CD4-positive, alpha-beta T cell treated with Interleukin-4 for 4 hours (primary cell): ENCODE measurements at places on chromosomes 7 and 10.

- peak; percentile 8 for DNase-seq
Measured at GRCh38 chr7:134737566-134738345, 41.7 kb upstream of the CALD1 start.

GRCh38 chr10:80753612-80754011 is 215.9 kb downstream of the SH2D4B start:
- DNase-seq: no peak

- no peak for DNase-seq
Measured at GRCh38 chr7:14767716-14768425, 134.7 kb downstream of the DGKB start.

DNA sequence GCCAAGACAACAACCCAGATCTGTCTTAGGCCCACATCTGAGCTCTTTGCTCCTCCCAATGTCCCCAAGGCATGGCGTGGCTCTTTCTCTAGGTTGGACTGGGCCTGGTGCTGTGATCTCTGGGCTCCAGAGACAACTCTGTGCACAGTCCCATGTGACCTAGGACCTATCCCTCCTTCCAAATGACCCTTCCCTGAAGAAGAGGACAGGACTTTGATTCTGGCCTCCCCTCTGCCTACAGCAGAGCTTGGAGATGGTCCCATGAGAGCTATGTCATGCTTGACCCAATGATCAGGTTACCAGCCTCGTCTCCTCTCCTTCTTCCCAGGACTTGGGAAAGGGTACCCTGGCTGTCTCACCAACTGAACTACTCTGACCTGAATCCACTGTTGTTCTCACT is 296.3 kb upstream of the GALNT17 start:
- no peak for DNase-seq

GRCh38 chr10:87915989-87916388 is 52.6 kb downstream of the PTEN start:
- no peak for DNase-seq

- DNase-seq: no peak
Measured at GRCh38 chr7:81957517-81957916, 187.7 kb upstream of the HGF start.

- DNase-seq: no peak
Measured at GRCh38 chr7:13225068-13225467, 537.6 kb downstream of the ARL4A start.

DNA sequence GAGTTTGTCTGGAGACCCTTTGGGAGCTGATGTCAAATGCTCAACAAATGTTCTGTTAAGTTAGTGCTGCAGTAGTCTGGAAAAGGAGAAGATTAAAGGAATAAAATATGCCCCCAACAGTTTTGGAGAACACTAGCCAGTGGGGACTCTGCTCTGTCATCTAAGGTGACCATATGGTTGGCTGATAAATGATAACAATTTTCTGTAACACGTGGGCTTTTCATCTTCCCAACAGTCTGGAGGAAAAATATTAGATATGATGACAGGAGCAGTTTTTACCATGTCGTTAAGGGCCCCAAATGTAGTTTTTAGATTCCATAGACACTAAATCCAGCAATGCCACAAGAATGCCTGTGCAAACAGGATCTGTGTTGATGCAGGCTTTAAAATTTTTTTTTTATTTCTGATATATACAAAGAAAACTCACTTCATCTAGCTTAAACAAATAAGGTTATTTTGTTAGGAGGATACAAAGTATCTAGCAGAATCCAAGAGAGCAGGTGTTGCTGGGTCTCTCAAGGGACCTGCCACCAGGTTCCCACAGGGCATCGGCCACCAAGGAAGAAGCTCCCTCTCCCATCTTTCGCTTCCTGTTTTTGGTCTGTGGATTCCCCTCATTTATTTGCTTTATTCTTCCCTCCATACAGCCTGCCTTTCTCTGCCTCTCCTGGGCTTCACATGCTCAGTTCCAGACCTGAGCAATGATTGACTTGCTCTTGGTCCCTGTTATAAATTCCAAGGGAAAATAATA is 6.2 kb upstream of the CFAP58 start:
- DNase-seq: no peak

- DNase-seq: peak; percentile 33
Measured at GRCh38 chr7:4725014-4725849, 43.1 kb downstream of the FOXK1 start.

DNA sequence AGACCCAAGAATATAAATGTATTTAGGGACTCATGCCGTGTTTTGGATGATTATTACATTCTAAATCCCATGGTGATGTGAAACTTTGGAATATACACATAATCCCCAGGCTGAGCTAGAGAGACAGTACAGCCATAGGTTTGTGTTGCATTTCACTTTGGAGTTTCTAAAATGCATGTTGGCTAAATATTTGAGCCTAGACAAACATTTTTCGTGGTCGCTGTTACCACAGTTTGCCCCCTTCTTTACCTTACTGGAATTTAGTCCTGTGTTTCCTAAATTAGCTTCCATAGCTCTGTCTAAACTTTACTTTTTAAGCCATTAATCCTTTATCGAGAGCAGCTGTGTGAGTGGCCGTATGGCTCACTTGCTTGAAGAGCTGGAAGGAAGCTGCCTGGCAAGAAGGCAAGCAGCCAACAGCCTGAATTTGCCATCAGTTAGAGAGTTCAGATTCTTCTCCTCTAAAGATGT is 192.0 kb downstream of the BICC1 start:
- no peak for DNase-seq

DNA sequence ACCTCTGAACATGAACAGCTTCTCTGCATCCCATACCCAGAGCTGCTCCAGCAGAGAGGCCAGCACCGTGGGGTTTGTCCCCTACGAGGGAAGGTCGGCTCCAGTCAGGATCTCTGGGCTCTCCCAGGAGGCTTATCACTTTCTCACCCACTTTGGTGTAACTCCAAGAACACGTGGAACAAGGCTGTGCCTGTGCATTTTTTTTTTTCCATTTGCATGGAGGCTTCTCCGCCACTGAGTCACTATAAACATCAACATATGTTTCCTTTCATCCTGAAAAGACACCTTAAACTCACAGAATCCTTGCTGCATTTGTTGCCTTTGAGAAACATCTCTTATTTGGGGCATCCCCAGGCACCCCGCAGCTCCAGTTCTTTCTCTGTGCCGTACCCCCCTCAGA is 29.4 kb upstream of the ECHDC3 start:
- no peak for DNase-seq

GRCh38 chr7:141202535-141202934 is 128.7 kb downstream of the TMEM178B start:
- no peak for DNase-seq

DNA sequence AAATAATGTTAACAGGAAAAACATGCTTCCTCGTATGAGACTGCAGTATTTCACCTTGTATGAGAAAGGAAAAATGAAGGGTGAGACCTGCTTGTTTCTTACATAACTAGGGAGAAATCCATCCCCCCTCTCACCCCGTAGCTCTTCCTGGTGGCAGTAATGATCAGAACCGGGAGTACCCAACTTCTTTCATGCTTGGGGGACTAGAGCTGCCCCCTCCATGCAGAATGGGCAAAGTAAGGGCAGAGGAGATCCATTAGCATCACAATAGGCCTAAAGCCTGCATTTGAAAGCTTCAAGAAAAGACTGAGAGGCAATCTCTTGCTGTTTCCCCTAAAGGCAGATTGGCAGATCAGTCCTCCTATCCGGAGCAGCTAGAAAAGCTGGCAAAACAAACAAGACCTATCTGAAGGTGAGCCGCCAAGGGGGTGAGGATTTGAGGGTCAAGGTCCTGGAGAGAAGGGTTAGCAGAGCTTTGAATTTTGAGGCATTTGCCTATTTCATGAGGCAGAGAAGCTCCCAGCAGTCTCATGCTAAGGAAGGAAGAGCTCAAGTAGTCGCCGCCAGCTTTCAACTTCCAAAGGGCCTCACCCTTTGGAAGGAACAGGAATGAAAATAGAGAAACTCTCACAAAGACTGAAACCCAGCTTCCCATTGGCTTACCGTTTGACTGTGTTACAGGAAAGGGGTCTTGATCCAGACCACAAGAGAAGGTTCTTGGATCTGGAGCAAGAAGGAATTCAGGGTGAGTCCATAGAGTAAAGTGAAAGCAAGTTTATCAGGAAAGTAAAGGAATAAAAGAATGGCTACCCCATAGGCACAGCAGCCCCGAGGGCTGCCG is 36.2 kb downstream of the BAG3 start:
- no peak for DNase-seq

GRCh38 chr7:51611937-51612336 is 295.3 kb upstream of the COBL start:
- DNase-seq: no peak

GRCh38 chr10:104035194-104036068 is 50.2 kb downstream of the COL17A1 start:
- DNase-seq: no peak

DNA sequence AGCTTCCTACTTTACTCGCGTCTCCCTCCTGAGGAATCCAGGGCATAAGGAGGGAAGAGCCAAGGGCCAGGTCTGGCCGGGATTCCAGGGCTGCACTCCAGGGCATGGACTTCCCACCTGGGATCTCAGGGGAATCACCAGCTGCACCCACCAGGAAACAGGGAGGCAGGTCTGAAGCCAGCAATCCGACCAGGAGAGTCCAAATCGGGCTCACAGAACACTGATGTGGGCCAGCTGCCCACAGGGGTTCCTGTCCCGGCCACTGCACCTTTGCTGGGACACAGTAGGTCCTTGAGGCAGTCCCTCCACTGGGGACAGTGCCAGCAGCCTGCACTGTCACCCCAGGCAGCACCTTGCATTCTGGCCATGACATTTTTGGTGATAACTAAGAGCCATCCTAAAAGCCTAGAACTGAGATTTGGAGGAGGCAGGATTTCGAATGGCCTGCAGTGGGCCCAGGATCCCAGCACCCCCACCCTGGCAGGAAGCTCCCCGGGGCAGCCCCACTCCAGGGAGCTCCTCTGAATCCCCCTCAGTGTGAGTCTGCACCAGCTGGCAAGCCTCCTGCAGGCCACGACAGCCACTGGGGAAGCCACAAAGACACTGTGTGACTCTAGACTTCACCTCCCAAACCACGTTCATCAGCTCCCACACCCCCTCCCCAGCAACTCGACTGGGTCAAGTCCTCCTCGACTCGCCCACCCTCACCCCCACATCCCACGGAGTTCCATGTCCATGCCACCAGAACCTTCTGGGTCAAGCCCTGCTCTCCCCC is 71.5 kb upstream of the PPP2R2D start:
- DNase-seq: no peak

DNA sequence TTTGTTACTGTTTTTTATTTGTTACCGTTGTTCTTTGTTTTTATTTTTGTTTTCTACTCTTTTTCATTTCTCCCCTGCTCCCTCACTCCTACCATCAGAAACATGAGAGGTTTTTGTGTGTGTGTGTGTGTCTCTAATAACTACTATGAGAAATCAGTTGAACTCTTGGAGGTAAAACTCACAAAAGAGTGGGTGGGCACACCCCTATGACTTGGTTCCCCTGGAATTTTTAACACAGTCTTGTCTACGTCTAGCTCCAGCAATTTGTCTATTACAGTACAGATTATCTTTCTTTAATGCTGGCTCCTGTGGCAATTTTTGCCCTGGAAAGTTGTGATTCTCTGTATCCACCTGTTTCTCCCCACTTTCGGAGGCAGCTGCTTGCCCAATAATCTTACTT is 56.2 kb downstream of the AOAH start:
- no peak for DNase-seq

- DNase-seq: no peak
Measured at GRCh38 chr7:66657798-66658197, 29.1 kb downstream of the KCTD7 start.

DNA sequence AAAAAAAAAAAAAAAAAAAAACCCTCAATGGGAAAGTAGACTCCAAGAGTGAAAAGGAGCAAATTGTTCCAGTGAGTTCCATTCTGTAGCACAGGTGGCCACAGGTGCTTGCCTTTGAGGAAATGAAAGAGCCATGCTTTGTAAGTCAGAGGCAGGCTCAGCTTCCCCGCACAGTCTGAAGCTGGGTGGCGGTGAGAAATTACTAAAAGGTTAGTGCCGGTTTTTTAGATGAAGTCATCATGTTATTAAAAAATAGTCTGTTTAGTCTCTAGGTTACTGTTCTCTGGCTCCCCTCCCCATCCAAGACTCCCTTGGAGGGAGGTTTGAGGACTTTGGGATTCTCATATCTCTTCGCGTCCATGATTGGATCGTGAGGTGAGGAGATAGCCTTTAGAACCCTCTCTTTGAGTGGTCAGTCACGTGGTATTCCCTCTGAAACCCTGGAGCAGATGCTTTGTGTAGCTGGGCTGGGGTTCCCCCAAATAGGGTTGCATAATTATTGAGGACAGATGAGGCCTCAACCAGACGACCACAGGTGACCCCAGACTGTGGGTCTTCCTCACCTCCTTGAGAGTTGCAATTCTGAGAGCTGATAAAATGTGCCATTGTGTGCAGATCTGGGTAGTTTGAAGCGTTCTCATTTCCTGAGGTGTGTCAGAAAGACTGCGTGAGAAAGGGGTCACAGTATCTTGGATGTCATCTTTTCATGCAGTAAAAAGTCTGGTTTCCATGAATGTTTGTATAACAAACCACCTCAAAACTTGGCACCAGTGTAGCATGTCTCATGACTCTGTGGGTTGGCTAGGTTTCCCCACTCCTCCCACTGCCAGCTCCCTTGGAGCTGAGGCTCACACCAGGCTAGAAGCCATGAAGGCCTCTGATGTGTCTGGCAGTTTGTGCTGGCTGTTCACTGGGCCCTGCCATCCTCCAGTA is 27.1 kb downstream of the OGDH start:
- peak; percentile 90 for DNase-seq

DNA sequence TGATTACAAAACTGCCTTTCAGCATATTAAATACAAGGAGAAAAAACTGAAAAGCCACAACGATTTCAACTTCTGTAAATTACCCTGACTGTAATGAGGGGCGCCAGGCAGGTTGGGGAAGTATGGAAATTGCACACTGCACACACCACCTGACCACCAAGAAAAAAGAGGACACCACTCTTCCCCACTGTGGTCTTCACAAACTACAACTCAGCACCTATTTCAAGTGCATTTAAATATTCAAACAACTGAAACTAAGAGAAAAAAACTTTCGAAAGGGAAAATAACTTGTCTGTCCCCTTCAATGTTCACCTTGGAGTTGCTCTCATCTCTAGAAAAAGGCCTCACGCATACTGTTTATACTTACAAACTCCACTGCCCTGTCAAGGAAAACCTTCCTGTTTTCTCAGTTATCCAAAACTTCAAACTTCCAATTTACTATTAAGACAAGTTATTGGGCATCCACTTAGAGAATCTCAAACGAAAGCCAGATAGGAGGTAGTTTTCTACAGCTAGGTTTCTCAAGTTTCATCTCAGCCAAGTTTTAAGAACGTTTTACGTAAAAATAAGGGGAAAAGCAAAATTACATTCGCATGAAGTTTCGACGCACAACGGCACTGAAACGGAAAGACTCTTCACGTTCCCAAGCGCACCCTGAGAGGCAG is 1.4 kb downstream of the LARP4B start:
- no peak for DNase-seq

DNA sequence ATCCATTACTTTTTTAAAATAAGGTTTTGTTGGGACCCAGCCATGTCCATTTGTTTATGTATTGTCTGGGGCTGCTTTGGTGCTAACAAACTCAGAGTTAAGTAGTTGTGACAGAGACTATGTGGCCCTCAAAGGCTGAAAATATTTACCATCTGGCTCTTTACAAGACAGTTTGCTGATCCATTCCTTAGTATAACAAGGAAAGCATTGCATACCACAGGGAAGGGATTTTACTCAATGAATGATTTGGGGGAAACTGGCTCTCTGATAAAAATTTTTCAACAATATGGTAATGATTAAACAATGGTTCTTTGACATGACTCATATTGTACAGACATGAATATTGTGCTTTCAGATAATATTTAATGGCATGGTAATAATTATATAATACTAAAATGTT is 738.1 kb downstream of the KCNMA1 start:
- DNase-seq: no peak
